ENCODE measurements at places on chromosomes 4 and X.

GRCh38 chr4:46444318-46445000 lies 54.5 kb upstream of the GABRA2 start:
- no peak for DNase-seq

- DNase-seq: no peak
Measured at GRCh38 chr4:107693132-107693531, 26.9 kb downstream of the PAPSS1 start.

DNA sequence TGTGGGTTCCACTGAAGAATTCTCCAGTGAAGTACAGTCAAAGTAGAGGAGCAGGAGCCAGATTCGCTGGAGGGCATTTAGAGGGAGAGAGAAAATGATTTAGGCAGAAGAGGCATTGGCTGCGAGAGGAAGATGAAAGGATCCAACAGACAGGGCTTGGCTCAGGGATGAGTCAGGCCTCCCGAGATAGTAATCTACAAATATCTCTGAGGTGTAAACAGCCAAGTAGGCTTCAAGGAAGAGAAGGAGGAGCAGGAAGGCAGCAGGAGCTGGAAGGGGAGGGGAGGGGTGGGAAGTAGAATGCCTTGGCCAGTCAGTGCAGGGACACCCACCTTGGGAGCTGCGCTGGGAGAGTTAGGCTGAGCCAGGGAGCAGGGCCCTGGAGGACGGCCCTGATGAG lies 55.5 kb downstream of the PJA1 start:
- no peak for DNase-seq

GRCh38 chr4:140296335-140297220 lies 76.9 kb upstream of the SCOC start:
- no peak for DNase-seq

DNA sequence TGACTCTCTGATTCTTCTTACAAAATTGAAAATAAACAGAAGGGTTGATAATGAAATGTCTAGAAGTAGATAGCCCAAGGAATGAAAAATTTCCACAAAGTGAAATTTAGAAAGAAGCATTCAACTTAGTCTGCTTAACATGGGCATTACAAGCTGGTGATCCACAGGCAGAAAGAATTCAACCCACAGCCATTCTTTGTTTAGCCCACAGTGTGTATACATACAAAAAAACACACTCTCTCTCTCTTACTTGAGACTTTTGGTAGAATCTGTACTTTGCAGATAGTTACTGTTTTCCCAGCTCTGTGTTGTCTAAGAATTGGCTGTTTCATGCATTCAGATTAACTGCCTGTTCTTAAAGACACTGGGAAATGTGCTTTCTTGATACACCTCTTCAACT lies 159.8 kb downstream of the SLC4A4 start:
- no peak for DNase-seq

DNA sequence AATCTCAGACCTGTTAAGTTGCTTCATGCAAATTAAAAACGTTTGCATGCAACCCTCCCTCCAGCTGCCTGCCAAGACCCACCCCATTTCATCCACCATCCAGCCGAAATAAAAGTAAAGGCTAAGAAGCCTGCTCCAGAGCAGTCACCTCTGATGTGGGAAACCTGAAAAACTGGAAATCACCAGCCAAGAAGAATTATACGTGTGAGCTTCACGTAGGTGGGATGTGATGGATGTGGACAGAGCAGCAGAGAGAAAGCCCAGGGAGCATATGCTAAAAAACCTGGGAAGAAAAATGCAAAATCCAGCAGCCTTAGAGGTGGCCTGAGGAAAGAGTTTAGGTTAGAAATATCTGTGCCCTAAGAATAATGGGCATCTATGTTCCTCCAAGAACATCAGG lies 160.6 kb upstream of the STS start:
- no peak for DNase-seq

DNA sequence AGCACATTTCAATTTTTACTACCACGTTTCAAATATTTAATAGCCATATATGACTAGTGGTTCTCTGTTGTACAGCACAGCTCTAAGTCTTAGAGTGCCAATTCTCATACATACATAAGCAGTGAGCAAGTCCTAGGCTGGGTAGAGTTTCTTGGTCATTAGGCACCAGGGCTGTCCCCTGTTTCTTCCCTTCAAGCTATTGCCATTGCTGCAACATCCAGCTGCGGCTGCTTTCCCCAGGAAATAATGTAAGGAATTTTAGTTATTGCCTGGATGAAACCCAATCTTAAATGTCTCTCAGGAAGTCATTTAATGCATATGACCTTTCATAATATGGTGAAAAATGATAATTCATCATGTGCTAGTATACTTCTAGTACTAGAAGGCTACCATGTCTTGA lies 74.1 kb upstream of the PPP3CA start:
- no peak for DNase-seq

- DNase-seq: no peak
Measured at GRCh38 chr4:10666616-10667015, 18.0 kb downstream of the CLNK start.

- DNase-seq: no peak
Measured at GRCh38 chr4:76376534-76376933, 44.4 kb downstream of the CCDC158 start.

- DNase-seq: no peak
Measured at GRCh38 chr4:170872794-170873193, 783.0 kb upstream of the AADAT start.

DNA sequence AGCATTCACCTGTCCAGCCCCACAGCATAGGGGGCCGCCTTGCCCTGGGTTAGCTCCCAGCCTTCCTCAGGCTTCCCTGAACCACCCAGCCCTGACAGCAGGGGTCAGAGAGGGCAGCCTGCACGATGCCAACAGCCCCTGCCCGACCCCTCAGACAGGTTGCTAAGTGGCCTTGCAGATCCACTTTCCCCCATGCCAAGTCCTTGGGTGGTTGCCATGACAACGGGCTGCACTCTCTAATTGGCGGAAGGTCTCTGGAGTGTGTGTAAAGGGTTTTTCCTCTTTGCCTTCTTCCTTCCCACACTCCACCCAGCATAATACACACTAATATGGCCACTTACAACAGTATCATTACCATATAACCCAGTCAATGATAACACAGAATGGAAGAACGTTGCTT lies 99.6 kb upstream of the AFAP1 start:
- no peak for DNase-seq

GRCh38 chr4:8241895-8242696 lies 27.5 kb upstream of the HTRA3 start:
- DNase-seq: peak; percentile 57

- DNase-seq: no peak
Measured at GRCh38 chrX:37958525-37959211, 47.7 kb upstream of the SYTL5 start.

DNA sequence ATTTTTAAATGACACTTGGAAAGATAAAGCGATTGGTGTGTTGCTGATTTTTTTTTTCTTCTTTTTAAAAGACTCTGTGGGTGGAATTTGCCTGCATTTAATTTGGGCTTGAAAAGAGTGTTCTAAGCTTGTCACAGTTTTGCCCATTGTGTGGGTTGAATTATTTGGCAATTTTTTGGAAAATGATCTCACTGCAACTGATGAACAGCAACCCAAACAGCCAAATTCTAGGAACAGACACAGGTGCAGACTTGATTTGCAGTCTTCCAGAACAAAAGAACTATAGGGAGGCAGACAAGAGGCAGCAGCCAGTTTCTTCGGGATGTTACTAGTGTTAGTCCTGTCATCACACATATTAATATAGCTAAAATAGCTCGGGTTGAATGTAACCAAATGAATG lies 40.5 kb downstream of the CASP6 start:
- no peak for DNase-seq

DNA sequence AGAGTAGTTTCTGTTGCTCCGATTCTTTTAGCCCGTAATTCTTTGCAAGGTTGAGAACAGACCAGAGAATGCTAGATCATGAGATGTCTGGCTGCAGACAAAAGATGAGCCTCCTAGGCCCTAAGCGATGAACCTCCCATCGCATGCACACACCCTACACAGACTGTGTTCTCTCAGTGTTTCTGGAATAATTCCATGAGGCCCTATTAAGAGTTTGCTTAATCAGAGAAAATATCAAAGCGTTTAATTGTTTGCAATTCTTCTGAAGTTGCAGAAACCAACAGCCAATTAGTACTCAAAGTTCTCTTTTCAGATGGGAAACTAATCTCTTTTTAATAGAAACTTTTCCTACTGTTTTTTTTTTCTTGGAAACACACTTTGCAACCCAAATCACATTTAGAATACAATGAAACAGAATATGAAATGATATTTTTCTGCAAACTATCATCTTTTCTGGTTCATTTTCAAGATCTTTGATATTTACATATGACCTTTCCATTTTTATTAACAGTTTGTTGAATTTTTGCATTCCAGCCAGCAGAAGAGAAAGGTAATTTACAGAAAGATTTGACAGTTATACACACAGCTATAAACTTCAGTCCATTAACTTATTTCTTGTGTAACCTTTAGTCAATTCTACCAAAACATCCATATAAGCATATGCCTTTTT lies 1525.6 kb downstream of the ARAP2 start:
- DNase-seq: no peak

DNA sequence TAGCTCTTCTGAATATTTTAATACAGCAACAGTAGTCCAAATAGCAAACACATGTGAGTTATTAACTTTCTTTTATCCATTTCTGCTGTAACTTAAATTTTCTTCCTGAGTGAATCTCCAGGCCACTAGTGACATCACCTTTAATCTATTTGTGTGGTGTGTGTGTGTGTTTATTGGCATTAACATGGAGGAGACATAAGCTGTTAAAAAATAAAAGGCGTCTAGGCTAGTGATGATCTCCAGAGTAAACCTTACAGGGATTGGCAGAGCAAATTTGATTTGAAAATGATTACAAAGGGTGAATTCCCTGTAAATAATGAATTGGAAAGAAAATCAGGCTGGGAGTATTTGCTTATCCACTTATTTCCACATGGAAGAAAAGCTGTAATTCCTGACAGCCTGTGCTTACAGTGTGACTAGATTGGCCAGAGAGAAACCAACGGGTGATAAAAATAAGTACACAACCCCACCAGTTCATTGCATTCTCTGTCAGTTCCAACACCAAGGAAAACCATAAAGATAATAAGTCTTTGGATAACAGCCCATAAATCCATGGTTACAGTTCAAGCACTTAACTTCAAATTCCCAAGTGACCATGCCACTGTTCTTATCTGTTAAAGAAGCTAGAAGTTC lies 186.1 kb downstream of the ENOX2 start:
- DNase-seq: no peak

- no peak for DNase-seq
Measured at GRCh38 chr4:54852054-54852453, 194.3 kb downstream of the KIT start.

DNA sequence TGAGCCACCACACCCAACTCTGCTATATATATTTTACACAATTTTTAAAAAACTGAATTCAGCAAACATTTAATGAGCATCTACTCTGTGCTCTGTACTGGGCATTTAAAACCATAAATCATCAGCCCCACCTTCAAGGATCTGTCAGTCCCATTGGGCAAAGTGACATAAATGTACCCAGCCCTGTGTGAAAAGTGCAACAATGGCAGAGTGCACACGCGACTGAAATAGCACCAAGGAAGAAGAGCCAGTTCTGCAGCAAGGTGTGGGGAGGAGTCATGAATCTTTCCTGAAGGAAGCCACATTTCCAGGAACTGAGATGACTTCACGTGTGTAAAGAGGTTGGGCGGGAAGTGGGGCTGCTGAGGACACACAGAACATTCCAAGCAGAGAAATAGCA lies 111.5 kb upstream of the ATP6AP2 start:
- no peak for DNase-seq

- DNase-seq: no peak
Measured at GRCh38 chr4:109075621-109076020, 226.8 kb downstream of the COL25A1 start.

GRCh38 chr4:6425336-6425735 lies 47.1 kb downstream of the PPP2R2C start:
- DNase-seq: no peak

DNA sequence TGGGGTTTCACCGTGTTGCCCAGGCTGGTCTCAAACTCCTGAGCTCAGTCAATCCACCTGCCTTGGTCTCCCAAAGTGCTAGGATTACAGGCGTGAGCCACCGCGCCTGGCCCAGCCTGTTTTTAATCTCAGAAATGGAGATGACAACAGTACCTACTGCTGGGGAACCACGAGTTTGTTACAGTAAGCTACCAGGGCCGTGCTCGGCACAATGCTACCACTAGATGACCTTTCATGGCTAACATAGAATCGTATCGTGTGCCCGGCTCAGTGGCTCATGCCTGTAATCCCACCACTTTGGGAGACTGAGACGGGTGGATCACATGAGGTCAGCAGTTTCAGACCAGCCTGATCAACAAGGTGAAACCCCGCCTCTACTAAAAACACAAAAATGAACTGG lies 90.8 kb upstream of the SLC34A2 start:
- DNase-seq: no peak

- no peak for DNase-seq
Measured at GRCh38 chr4:16443504-16444088, 217.3 kb upstream of the TAPT1 start.

DNA sequence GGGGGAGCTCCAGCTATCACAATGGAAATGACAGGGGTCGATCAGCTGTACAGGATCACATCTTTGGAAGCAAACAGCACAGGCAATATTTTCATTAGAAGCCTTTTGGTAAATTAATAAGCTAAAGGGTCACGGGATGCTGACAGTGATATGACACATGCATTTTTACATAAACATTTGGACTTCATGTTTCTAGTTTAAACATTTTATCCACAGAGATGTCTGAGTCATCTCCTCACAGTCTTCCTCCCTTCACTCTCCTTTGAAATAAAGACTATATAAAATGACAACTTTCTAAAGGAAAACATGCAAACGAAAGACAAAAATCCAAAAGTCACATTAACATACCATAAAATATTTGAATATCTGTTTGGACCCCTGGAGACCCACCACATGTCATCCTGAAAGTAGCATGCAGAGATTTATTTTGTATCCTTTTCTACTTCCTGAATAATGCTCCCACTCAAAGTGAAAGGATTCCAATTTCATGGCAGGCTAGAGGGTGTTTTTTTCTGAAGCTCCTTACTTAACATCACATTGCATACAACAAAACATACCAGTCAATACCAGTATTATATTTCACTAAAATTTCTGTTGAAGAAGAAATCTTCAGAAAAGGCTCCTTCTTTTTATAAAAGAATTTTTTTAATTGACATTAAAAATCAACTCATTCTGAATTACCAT lies 200.1 kb upstream of the PPARGC1A start:
- no peak for DNase-seq

- DNase-seq: no peak
Measured at GRCh38 chrX:134628663-134629062, 29.6 kb downstream of the PLAC1 start.

DNA sequence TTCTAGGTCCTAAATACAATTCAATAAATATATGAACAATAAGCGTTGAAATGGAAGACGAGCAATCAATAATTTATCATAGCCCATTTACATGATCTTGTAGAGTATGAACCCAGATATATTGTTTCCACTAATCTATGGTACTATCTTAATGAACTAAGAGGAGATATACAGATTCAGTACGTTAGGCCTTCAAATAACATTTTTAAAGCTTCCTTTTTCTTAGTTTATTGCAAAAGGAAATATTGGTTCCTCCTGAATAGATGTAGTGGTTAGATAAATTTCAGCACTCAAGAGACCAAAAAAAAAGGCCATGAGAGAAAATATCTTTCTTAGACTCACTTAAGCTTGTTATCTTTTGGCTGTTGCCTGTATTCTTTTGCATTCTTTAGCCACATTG lies 147.5 kb upstream of the PITX2 start:
- DNase-seq: no peak

GRCh38 chrX:123159403-123159802 lies 24.7 kb upstream of the GRIA3 start:
- no peak for DNase-seq

All from stimulated activated CD8-positive, alpha-beta memory T cell treated with anti-CD3 and anti-CD28 coated beads, Interleukin-7, amount 100 ng/mL, for 1 hour (primary cell).